D721Med (cell line): ENCODE measurements at places on chromosomes 2 and 18.

- DNase-seq, result no peak
Measured at GRCh38 chr2:139218181-139218580, 438.0 kb upstream of the NXPH2 start.

- no peak for DNase-seq
Measured at GRCh38 chr2:134771313-134771801, 52.6 kb upstream of the TMEM163 start.

DNA sequence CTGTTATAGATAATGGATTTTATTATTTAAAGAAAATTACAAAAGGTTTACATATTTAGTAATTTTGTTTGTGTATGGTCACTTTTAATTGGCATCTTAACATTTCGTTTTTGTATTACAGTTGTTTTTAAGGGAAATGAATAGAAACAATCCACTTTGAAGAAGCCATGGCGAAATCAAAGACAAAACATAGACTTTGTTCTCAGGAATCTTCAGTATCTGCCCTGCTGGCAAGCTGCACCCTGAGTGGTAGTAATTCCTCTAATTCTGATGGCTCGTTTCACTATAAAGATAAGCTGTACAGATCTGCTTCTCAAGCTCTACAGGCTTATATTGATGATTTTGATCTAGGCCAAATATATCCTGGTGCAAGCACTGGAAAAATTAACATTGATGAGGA, 2.7 kb downstream of the C18orf54 start:
- DNase-seq, result no peak

DNA sequence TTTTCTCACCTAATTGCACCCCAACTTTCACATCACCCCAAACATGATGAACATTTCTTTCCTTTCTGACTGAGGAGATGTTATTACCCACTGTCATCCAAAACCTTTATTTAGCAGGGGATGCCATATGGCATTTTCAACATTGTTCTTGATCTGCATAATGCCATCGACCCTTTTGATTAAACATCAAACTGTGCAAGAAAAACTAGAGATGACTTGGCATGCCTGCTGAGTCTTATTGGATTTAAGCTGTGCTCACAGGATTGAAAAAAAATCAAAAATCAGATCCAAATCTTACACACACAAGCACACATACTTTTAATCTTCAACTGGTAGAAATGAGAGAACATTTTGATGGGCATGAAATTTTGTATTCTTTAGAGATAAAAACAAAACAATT, 536.0 kb downstream of the TMX3 start:
- DNase-seq, result no peak

- no peak for DNase-seq
Measured at GRCh38 chr2:165294912-165295311, 55.7 kb downstream of the SCN2A start.

GRCh38 chr18:31057051-31057450, 14.5 kb upstream of the DSC3 start:
- DNase-seq, result no peak

DNA sequence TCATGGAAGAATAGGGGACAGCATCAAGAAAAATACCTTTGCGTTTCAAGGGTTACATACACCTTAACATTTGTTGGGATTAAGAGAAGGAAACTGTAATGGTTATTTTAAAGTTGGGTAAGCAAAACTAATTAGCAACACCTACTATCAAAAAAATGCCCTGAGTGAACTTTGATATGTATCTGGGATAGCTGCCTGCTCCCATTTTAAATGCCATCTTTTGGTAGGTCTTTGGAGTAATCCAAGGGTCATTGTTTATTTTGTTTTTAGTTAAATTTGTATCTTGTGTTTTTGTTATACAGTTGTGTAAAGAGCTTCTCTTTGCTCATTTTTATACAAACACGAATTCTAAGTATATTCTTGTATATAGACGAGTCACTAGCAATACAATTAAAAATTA, 9.9 kb downstream of the PTPN4 start:
- DNase-seq, result no peak

DNA sequence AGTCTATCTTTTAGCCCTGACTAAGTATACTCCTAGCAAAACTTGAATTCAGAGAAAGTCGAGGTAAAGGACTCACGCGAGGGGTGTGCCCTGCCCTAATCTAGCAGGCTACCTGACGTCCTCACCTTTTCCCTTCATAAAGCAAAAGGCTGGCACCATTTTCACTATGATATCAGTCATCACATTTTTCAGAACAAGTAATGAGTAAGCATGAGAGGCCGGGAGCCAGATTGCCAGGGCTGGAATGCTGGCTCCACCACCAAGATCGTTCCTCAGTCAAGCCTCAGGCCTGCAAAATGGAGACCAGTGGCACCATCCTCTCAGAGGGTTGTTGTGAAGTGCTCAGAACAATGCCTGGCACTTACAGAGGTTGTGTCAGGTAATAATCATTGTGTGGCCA, 18.7 kb upstream of the NCKAP5 start:
- no peak for DNase-seq

GRCh38 chr2:82795446-82795845, 1663.6 kb downstream of the SUCLG1 start:
- DNase-seq, result no peak

DNA sequence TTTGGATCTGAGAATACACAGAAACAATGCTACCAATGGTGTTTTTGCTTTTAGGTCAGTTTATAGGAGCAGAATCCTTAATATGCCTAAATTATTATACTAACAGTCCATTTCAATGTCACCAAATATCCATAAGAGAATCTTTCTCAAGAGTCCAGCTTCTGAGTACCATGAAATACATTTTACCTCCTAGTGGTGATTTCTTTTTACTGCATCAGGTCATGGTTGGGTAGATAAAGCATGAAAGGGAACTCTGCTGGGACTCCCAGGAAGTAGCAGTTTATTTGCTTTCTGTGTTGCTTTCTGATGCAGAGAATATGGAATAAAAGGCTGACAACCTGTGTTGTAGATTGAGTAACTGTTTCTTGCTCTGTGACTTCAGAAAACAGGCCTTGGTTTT, 115.6 kb downstream of the PPP1R1C start:
- DNase-seq, result no peak

GRCh38 chr18:70029163-70029562, 81.5 kb upstream of the CD226 start:
- no peak for DNase-seq

- no peak for DNase-seq
Measured at GRCh38 chr18:45761512-45762114, 37.6 kb downstream of the SLC14A1 start.

DNA sequence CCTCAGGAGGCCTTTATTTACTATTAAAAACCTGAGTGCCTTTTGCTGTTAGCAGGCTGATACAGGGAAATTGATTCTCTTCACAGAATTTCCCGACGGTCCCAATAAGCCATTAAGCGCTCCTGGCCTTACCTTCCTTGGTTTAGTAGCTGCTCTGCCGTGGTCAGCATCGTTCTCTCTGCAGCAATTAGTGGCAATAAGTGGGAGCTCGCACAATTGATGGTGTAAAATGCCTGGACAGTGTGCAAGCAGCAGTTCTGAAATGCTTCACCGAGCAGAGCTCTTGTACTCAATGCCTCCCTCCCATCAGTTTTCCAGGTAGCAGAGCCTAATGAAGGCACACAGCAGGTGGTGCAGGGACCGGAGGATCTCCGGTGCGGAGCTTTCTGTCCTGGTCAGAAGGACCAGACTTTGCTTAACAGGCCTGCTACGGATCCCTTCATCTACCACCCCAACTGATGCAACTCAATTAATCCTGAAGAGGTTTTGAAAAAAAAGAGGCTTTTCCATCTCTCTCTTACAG, 1.1 kb upstream of the LINC00305 start:
- DNase-seq, result no peak
